Activated CD8-positive, alpha-beta memory T cell treated with anti-CD3 and anti-CD28 coated beads for 4 hours (primary cell): ENCODE measurements at places on chromosomes 2 and 18.

DNA sequence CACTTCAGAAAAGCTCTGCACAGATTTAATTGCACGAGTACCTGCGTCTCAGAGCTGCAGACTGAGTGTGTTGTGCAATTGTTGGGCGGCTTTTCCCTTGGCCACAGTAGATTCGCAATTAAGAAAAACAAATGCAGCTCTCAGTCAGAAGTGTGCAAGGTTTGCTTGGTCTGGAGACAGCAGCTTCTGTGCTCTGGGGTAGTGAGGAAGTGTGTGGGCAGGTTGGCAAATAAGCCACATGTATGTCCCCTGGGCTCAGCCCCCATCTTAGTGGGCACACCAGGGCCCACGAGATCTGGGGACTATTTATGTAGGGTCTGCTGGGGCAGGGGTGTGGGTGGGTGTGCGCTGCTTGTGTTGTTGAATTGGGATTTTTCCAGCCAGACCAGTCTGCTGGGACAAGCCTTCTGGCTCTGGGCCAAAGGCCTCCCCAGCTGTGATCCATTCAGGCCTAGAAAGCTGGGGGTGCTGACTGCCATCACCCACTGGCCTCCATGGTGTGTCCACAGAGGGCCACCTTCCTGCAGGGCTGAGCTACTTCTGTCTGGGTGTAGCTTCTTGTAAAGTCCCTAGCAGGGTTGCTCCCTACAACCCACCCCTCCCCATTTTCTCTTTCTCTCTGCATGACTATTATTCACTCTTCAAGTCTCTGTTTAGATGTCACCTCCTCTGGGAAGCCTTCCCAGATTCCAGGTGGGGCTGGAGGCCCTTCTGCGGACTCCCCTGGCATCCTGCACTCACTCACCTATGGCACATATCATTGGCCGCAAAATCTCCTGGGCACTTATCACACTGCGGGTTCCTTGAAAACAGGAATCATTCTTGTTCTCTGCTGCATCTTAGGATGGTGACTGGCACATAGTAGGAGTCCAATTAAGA is 67.8 kb downstream of the ODC1 start:
- DNase-seq = no peak

- DNase-seq = no peak
Observed at GRCh38 chr2:162566666-162567065, 222.7 kb downstream of the GCA start.

- no peak for DNase-seq
Observed at GRCh38 chr2:200578778-200579177, 7.0 kb upstream of the AOX1 start.

DNA sequence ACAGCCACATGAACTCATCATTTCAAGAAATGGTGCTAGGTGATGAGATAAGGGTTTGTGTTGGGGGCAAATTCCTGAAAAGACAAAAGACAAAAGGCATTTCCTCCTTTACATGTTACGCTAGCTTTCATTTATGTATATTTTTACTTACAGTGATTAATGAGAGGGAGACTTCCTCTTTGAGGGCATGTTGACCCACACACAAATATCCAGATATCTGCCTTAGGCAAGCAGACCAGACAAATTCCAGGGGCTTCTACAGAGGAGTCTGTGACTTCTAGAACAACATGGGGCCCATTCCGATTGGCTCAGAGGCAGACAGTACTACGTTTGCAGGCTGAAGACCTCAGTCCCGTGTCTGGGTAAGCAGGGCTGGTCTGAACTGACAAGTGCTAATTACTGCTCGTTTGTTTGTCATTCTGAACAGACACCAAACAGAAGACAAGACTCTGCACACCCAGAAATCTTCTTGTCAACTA is 74.8 kb upstream of the ST6GAL2 start:
- no peak for DNase-seq

- no peak for DNase-seq
Observed at GRCh38 chr2:30145826-30146336, 926 bp upstream of the YPEL5 start.

GRCh38 chr2:168978461-168978861 is 52.7 kb downstream of the ABCB11 start:
- no peak for DNase-seq

DNA sequence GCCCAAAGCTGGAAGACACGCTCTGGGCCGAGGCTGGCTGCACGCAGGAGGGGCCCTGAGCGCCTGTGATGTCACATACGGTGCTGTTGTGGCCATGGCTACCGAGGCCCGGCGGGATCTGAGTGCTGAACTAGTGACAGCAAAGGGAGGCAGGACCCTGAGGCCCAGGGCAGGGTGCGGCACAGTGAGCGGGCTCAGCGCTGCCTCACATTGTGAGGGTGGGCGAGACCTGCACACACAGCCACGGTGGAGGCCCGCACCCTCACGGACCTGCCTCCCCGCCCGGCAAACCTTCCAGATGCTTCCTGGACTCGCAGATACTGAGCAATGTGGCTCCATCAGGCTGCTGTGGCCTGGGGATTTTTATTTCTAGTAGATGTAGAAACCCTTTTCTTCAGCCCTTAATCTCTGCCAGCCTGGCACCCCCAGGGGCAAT is 133.8 kb upstream of the CTDP1 start:
- DNase-seq = no peak

DNA sequence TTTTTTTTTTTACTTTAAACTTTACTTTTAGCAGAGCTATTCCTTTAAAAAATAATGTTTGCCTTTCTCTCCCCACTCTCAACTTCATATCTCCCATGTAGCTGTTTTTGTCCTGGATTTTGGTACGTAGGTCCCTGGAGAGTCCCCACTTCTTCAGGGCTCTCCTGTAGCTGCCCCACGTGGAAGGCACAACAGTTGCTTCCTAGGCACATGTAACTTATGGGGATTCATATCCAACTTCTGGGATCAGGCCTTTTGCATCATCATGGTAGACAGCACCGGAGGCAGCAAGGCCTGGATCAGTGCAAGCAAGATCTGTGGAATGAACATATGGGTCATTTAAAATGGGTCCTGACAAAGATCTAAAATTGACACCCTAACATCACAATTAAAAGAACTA is 95.7 kb downstream of the ACAA2 start:
- DNase-seq = no peak

- DNase-seq = no peak
Observed at GRCh38 chr2:174873471-174873870, 109.2 kb upstream of the CHRNA1 start.

DNA sequence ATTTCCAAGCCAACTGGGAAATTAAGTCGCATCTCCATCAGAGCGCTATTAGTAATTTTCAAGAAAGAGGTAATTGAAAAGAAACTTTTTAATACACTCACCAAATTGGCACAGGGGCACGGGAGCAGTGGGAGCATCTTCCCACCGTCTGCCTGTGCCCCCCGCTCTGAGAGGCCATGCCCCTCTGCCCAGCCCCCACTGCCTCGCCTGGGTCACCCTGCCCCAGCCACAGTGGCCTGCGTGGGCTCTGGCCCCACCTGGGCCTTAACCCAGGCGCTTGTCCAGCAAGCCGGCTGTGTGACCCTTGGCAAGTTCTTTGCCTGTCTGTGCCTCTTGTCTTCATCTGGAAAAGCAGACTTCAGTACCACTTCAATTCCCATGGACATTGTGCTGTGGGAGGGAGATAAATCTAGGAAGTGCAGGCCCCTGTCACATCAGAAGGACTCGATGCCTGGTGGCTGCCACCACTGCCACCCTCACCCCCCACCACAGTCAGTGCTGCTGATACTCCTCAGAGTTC is 31.9 kb downstream of the GLI2 start:
- DNase-seq = no peak

DNA sequence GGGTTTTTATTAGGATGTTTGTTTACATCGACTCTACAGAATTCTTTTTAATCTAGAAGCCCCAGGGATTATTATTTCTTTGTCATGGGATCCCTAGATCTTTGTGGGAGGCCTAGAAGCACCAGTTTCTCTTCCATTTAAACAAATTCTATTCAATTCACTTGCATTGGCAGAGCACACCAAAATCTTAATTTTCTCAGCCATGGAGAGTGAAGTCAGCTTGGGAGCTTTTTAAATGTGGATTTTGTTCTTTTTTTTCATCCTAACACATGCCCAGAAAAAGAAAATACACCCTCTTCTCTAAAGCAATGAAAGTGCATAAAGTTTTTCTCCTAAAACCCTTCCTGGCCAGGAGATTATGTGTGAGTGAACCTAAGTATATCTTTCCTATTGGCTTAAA is 38.5 kb downstream of the CDCA7 start:
- DNase-seq = no peak

DNA sequence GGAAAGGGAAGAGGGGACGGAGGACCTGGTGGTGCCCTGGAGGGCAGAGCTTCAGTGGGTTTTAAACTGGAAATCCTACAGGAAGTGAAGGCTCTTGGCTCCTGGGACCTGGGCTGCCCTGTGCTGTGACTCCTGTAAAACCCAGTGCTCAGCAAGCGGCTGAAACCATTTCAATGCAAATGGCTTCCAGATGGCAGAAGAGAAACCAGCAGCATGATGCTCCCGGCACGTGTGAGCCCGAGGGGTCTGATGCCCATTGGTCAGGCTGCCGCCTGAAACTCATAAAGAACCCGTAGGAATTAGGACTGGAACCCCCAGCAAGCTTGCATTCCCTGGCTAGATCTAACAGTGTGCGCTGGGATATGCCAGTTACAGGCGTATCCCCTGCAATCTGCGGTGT is 109.2 kb upstream of the THOC1 start:
- DNase-seq = no peak

- peak; percentile 17 for DNase-seq
Observed at GRCh38 chr2:136384531-136385303, 266.8 kb upstream of the CXCR4 start.

- DNase-seq = no peak
Observed at GRCh38 chr2:192940767-192941166, 746.0 kb upstream of the TMEFF2 start.

DNA sequence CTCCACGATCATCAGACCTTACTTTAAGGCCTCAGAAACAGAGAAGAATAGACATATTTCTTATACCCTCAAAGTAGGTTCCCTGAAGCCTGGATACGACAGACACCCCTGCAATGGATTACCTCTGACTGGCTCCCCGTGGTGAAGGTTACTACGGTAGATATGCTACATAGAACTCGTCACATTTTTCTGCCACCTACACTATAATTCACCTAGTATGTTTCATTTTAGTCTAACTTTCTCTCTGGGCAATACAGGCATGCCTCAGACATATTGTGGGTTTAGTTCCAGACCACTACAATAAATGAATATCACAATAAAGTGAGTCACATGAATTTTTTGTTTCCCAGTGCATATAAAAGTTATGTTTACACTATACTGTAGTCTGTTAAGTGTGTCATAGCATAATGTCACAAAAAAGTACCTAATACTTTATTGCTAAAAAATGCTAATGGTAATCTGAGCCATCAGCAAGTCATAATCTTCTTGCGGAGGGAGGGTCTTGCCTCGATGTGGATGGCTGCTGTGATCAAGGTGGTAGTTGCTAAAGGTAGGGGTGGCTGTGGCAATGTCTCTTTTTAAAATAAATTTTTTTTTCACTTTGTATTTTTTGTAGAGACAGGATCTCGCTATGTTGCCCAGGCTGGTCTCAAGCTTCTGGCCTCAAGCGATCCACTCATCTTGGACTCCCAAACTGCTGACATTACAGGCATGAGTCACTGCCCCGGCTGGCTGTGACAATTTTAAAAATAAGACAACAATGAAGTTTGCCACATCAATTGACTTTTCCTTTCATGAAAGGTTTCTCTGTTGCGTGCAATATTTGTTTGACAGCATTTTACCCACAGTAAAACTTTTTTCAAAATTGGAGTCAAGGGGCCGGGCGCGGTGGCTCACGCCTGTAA is 64.6 kb downstream of the TGIF1 start:
- DNase-seq = no peak

DNA sequence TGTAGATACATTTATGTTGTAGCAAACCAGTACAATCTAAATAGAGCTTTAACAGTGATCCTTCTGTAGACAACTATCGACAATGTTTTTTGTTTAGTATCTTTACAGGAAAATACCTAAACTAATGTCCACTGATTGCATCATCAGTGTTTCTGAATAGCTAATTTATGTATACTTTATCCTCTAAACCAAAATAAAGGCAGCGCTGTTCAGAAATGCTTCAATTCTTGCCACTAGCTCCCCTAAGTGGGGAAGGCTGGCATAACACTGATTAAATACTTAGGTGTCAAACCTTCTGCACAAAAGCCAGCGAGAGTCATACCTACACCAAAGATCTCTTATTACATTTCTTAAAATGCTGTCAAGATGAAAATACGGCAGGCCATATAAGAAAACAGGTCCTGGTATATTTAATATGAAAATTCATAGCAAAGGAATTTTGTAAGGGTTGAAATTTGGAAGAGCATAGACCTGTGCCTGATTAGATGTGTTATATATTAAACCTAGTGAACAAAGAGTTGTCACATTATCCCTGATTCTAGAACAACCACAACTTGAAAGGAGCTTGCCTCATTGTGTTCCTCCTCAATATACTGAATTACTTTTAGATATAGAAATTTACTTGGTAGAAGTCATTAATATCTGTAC is 1693.4 kb upstream of the SLC39A10 start:
- no peak for DNase-seq

GRCh38 chr18:79911344-79912270 is 39.8 kb downstream of the SLC66A2 start:
- DNase-seq = no peak

DNA sequence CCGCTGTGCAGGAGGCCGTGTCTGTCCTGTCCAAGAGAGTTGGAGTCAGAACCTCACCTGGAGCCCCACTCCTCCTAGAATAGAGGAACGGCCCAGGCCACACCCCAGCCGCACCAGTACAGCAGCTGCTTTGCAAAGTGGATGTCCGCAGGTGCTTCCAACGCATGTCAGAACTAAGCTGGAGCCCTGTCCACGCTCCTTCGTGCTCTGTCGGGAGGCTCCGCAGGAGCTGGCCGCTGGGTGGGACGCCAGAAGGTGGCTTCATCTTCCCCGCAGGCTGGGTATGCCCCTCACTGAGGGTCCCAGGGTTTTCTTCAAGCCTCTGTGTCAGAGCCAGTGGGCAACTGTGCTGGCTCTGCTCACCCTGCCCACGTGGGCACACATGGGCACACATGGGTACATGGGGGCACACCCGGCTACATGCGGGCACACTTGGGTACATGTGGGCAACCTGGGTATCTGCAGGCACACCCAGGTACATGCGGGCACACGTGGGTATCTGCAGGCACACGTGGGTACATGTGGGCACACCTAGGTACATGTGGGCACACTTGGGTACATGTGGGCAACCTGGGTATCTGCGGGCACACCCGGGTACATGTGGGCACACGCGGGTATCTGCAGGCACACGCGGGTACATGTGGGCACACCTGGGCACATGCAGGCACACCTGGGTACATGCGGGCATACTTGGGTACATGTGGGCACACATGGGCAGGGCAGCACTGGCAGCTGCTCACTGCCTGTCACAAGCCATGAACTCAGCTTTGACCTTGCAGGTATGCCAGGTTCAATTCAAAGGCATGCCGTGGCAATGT is 67.1 kb upstream of the CTDP1 start:
- DNase-seq = no peak

GRCh38 chr18:52875725-52876124 is 535.7 kb downstream of the DCC start:
- no peak for DNase-seq

GRCh38 chr2:160609346-160609745 is 115.7 kb upstream of the RBMS1 start:
- DNase-seq = no peak

- DNase-seq = no peak
Observed at GRCh38 chr18:38494065-38494464, 928.5 kb upstream of the CELF4 start.
